ENCODE measurements at places on chromosomes 4 and X. TPM values are rescaled to one million over a fixed set of nuclear protein-coding genes. Genes with fewer than 3 reads are reported as not detected.
A peak's percentile ranks its signal among the peaks of the same experiment; 100 is the strongest.

GRCh38 chr4:78667325-78667724 lies 108.8 kb upstream of the BMP2K start:
- no peak overlapping the region for H3K27ac ChIP-seq
- no peak for DNase-seq

DNA sequence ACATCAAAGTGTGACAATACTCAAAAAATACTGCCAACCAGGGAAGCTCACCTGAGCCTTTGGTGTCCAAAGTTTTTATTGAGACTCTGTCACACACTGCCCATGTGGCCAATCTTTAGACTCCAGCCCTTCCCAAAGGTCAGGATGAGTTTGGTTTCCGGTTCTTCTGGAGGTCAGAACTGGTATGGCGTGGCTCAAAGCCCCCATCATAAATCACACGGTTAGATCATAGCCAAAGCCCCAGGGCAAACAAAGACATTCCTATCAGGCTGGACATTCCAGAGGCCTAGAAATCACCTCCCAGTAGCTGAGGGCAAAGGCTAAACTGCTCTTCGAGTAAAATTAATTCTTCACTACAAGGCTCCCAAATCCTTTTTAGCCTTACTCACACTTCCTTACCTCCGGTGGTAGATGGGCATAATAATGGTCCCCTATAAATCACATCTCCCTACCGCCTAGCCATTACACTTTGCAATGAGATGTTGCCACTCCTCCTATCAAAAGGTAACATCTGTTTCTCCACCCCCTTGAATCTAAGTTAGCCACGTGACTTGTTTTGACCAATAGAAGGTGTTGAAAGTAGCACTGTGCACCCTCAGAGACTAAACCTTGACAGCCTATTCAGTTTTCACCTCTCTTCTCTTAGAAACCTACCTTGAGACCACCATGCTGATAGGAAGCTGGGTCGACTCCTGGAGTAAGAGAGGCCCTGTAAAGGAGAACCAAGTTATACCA lies 137.8 kb upstream of the DUSP21 start:
- no peaks in the 10 kb centered on the region for H3K27me3 ChIP-seq
- no peak overlapping the region for H3K4me3 ChIP-seq
- H3K27ac ChIP-seq = no peak overlapping the region
- H3K36me3 ChIP-seq = no peaks in the 10 kb centered on the region
- no peaks in the 10 kb centered on the region for H3K4me1 ChIP-seq

USP17L5 gene
- not detected for total RNA-seq

DNA sequence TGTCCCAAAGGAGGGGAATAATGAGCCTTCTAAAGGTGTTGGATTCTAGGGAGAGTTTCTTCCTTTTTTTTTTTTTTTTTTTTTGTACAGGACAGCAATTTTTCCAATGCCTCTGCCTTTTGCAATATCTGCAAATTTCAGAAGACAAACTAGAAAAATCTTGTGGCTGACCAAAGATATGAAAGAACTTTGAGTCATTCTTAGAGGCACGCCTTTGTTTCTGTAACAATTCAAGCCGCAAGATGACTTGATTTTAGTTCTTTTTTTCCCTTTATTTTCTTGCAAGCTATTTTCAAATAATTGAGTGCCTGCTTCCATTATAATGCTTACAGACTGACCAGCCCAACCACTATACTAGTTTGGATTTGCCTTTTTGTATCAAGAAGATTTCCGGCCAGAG lies 47.6 kb upstream of the UXT start:
- H3K4me1 ChIP-seq = no peaks in the 10 kb centered on the region
- H3K36me3 ChIP-seq = no peaks in the 10 kb centered on the region
- no peak overlapping the region for H3K27ac ChIP-seq
- DNase-seq = no peak
- H3K27me3 ChIP-seq = peaks cover 6% of the 10 kb centered on the region

- no peak overlapping the region for H3K4me3 ChIP-seq
- H3K27ac ChIP-seq = peak overlapping the region; percentile 17
- H3K27me3 ChIP-seq = no peaks in the 10 kb centered on the region
These were observed 22.2 kb downstream of the GPAT3 start for GRCh38 chr4:83558059-83558653.

- H3K4me3 ChIP-seq = no peak overlapping the region
- H3K4me1 ChIP-seq = no peaks in the 10 kb centered on the region
- no peak for DNase-seq
- H3K27me3 ChIP-seq = no peaks in the 10 kb centered on the region
- peaks cover 40% of the 10 kb centered on the region for H3K36me3 ChIP-seq
These were observed 7.9 kb downstream of the PLK4 start for GRCh38 chr4:127888559-127888958.

DNA sequence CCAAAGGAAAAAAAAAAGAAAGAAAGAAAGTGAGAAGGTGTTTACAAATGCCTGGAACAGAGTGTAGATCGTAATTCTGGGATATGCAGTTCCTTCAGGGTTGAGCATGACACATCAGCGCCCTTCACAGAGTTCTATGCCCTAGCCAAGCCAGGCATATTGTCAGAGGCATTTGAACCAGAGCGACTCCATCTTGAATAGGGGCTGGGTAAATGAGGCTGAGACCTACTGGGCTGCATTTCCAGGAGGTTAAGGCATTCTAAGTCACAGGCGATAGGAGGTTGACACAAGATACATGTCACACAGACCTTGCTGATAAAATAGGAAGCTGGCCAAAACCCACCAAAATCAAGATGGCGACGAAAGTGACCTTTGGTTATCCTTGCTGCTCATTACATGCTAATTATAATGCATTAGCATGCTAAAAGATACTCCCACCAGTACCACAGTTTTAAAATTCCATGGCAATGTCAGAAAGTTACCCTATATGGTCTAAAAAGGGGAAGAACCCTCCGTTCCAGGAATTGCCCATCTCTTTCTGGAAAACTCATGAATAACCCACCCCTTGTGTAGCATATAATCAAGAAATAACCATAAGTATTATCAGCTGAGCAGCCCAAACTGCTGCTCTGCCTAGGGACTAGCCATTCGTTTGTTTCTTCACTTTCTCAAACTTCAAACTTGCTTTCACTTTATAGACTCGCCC lies 23.5 kb upstream of the LRBA start:
- no peak overlapping the region for H3K27ac ChIP-seq
- H3K27me3 ChIP-seq = peaks cover 5% of the 10 kb centered on the region
- DNase-seq = no peak
- H3K4me3 ChIP-seq = no peak overlapping the region

DNA sequence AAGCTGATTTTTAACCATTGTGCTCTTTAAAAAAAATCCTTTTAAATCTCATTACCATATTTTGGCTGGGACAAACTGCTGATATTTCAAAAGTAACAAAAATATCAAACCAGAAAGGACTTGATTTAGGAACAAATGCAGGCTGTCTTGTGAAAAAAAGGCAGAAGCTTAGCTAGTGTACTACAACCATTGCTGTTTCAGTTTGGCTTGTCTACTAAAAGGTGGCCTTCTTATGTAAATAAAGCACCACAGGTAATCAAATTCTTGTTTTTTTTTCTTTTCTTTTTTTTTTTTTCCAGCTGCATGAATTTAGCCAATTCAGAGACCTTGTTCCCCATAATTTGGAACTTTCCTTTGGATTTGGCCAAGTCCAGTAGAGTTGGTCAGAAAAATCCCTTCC lies 43.8 kb upstream of the MAGEA8 start:
- no peak overlapping the region for H3K4me3 ChIP-seq
- H3K27me3 ChIP-seq = no peaks in the 10 kb centered on the region
- H3K4me1 ChIP-seq = peaks cover 14% of the 10 kb centered on the region

DNA sequence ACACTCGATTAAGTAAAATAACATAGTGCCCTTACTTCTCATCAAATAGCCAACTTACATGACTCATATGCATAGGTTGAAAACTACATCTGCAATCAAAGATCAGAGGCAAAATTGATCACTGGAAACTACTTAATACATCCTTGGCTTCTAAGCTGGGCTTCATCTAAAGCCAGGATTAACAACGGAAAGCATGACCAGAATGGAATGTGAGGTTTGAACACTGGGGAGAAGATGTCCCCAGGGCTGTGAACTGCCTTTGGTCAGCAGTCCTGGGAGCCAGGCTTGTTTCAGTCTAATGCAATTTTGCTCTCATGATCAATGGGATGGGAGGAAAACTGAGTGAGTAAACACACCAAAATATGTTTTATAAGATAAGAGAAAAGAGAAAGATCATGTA lies 192.5 kb upstream of the TTC29 start:
- no peaks in the 10 kb centered on the region for H3K4me1 ChIP-seq
- H3K36me3 ChIP-seq = no peaks in the 10 kb centered on the region
- H3K4me3 ChIP-seq = no peak overlapping the region
- peaks cover 9% of the 10 kb centered on the region for H3K27me3 ChIP-seq
- H3K27ac ChIP-seq = no peak overlapping the region

DNA sequence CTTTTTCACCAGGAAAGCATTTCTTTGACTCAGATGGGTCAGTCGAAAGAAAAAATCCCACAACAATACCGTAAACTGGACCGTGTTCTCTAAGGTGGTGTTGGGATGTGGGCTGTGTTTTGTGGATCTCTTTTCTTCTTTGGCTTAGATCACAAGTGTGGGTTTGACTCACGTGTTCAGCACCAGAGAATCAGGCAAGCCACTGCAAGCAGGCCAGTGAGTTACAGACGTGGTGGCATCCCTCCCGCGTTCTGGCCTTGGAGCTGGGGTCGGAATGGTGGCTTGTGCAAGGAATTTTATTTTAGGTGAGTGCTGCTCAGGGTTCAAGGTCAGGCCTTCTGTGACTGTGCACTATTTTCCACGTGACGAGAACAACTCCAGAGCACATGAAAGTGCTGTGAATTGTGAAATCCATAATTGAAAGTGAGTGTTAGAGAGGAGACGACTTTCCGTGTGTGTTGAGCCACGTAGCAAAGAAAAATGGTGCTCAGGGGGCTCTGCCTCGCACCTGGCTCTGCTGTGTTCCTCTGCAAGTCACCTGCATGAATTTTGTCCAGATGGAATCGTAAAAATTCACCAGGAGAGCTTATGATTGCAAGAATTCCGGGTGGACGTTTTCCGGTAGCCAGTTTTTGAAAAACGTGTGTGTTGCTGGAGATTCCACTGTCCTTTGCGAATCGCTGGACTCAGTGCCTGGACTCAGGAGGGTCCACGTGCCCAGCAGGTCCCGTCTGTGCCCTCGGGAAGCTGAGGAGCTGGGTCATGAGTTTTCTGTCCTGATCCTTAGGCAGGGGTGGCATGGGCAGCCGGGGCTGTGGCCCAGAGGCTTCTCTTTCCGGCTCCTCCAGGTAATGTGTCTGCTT lies 33.6 kb upstream of the HGFAC start:
- no peaks in the 10 kb centered on the region for H3K27me3 ChIP-seq
- H3K4me1 ChIP-seq = no peaks in the 10 kb centered on the region
- H3K36me3 ChIP-seq = no peaks in the 10 kb centered on the region
- no peak for DNase-seq
- no peak overlapping the region for H3K4me3 ChIP-seq

- H3K4me1 ChIP-seq = peaks cover 24% of the 10 kb centered on the region
- no peaks in the 10 kb centered on the region for H3K27me3 ChIP-seq
- H3K4me3 ChIP-seq = peak within 1 kb of the TSS; percentile 76
These were observed at the start of gene FAAH2 for GRCh38 chrX:57286507-57287251. TSS of gene FAAH2 (plus strand) at chrX:57286706. CDS start at chrX:57286826, 120 bp downstream.

GAGE12E gene
- total RNA-seq = not detected

DNA sequence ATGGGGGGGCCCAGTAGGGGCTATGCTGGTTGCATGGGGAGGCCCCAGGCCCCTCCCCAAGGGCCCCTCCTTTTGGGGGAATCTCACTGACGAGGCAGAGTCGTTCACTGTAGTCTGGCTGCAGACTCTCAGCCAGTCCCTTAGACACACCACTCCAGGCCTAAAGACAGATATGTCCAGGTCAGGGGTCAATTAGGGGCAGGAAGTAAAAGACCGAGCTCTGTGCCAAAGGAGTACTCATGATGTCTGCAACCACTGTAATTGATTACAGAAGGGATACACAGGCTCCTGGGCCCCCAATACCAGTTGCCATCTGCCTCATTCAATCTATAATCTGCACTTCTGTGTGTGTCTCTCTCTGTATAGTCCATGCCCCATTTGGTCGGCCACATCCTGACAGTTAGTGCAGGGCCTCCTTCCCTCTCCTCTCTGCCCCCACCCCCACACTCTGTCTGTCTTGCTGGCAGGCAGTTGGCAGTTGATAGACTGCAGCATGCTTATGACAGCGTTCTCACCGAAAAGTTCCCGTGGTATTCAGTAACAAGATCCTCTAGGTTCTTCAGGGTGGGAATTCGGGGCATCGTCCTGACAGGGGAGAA lies 1.3 kb upstream of the CXorf65 start:
- no peaks in the 10 kb centered on the region for H3K27me3 ChIP-seq
- peak overlapping the region; percentile 88 for H3K4me3 ChIP-seq
- peaks cover 48% of the 10 kb centered on the region for H3K4me1 ChIP-seq
- DNase-seq = peak; percentile 69

DNA sequence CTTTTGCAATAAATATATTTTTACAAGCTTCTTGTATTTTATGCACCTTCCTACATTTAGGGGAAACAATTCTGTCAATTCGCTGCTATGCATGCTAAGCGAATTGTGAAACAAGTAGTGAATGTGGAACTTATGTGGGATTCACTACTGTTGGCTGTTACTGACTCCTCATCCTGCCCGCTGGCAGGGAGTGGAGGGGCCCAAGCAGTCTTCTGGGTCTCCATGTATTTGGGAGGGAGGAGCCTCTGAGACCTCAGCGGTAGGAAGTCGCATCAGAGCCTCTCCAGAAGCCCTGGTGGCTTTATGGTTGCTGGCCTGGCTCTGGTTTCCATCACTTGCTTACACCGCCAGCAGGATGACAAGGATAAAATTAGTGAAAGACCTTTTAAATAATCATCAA lies 3.7 kb upstream of the SETD7 start:
- H3K27ac ChIP-seq = no peak overlapping the region
- peaks cover 4% of the 10 kb centered on the region for H3K36me3 ChIP-seq
- peaks cover 30% of the 10 kb centered on the region for H3K4me1 ChIP-seq
- H3K27me3 ChIP-seq = peaks cover 9% of the 10 kb centered on the region

SPATA4 gene
- not detected for total RNA-seq

GPC4 gene
- not detected for total RNA-seq

- H3K36me3 ChIP-seq = no peaks in the 10 kb centered on the region
- H3K27me3 ChIP-seq = no peaks in the 10 kb centered on the region
- peaks cover 3% of the 10 kb centered on the region for H3K4me1 ChIP-seq
- no peak overlapping the region for H3K4me3 ChIP-seq
- DNase-seq = no peak
- H3K27ac ChIP-seq = no peak overlapping the region
These were observed 15.1 kb downstream of the TEC start for GRCh38 chr4:48254381-48255071.

- H3K27me3 ChIP-seq = no peaks in the 10 kb centered on the region
- no peak overlapping the region for H3K27ac ChIP-seq
- H3K4me1 ChIP-seq = peaks cover 2% of the 10 kb centered on the region
- H3K36me3 ChIP-seq = peaks cover 4% of the 10 kb centered on the region
- no peak for DNase-seq
These were observed 93.1 kb downstream of the PDLIM5 start for GRCh38 chr4:94544811-94545210.

DNA sequence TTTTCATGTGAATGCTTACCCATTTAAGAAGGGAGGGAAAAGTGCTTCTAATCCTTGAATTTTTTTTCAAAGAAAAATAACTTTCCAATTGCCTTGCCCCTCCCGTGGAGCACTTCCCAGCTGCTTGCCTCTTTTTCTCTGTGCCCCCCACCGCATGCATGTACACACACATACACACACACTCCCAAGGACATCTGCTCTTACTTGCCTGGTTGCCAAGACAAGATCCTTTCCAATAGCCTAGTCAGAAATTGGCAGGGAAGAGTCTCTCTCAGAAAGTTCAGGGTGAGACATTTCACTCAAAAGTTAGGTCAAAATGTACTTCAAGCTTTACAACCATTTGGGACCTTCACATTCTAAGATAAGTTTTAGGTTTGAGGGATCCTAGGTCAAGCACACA lies 10.9 kb downstream of the HHIP start:
- peaks cover 1% of the 10 kb centered on the region for H3K4me1 ChIP-seq
- H3K27ac ChIP-seq = no peak overlapping the region
- H3K4me3 ChIP-seq = no peak overlapping the region
- no peak for DNase-seq
- no peaks in the 10 kb centered on the region for H3K36me3 ChIP-seq
- peaks cover 3% of the 10 kb centered on the region for H3K27me3 ChIP-seq

GRCh38 chr4:534101-534575 lies 35.1 kb downstream of the PIGG start:
- H3K36me3 ChIP-seq = peaks cover 61% of the 10 kb centered on the region
- no peaks in the 10 kb centered on the region for H3K27me3 ChIP-seq
- H3K4me1 ChIP-seq = no peaks in the 10 kb centered on the region

All from activated CD8-positive, alpha-beta T cell treated with anti-CD3 and anti-CD28 coated beads for 36 hours (primary cell).